ENCODE measurements at places on chromosomes 2 and 18. TPM values are rescaled to one million over a fixed set of nuclear protein-coding genes. Genes with fewer than 3 reads are reported as not detected.

The INHBB gene
- not detected for total RNA-seq

The MAP3K19 gene
- not detected for total RNA-seq

The NEU2 gene
- total RNA-seq, result not detected

The MRO gene
- total RNA-seq, result not detected

The HOXD11 gene
- not detected for total RNA-seq

The HNRNPA3 gene
- total RNA-seq, result 202 TPM

The MYO1B gene
- 0.43 TPM for total RNA-seq

GRCh38 chr2:195521589-195521988 lies 135.4 kb upstream of the SLC39A10 start:
- DNase-seq, result no peak

- DNase-seq, result no peak
These were observed 288.4 kb downstream of the PIEZO2 start for GRCh38 chr18:10860928-10861327.

GRCh38 chr2:45469314-45470099 lies 141.6 kb downstream of the SRBD1 start:
- no peak for DNase-seq

DNA sequence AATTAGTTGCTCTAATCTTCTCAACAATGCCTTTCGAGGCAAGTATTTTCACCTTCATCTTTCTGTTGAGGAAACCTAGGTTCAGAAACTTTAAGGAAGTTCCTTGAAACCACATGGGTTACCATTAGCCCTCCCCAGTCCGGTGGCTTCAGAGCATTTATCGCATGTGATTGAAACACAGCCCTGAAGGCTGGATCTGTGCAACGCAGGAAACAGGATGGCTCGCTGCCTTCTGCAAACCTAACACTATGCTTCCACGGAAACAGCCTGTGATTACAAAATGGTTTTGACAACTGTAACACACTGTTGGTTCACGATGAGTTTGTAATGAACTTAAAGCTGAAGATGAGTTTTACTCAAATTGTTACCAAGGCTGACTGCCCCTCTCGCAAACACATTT lies 68.5 kb downstream of the EPB41L3 start:
- DNase-seq, result no peak

- DNase-seq, result no peak
These were observed 248.6 kb downstream of the NDUFA10 start for GRCh38 chr2:239776436-239777005.

GRCh38 chr18:69387186-69387585 lies 13.5 kb upstream of the DOK6 start:
- DNase-seq, result no peak

DNA sequence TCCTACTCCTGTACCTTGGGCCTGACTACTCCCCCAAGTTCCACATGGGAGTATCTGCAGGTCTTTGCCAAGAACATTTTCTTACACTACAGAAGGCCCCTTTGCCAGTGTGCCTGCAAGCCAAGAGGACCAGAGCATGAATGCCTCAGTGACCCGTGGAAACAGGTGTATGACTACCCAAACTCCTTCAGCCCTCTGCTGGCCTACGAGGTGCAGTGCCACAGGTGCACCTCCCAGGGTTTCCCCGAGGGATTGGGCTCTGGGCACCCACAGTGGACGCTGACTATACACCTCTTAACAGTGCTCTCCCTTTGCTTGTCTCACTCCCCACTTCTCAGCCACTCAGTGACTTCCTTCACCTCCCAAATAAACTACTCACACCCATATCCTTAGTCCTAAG lies 91.4 kb downstream of the COL6A3 start:
- no peak for DNase-seq

DNA sequence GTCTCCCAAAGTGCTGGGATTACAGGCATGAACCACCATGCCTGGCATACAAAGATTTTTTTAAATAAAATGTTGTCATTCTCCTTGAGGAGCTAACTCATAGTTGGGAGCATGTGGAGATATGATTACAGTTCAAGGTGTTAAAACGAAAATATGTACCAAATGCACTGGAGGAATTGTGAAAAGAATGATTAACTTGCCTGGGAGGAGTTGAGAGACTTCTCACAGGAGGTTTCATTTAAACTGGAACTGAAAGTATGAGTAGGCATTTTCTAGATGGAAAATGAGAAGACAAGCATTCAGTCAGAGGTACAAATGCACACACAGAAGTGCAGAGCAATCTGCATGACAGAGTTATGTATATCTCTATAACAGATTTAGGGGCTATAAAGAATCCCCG lies 126.6 kb upstream of the PDE1A start:
- DNase-seq, result no peak

- DNase-seq, result no peak
These were observed 390.2 kb upstream of the TNP1 start for GRCh38 chr2:217250013-217250524.

DNA sequence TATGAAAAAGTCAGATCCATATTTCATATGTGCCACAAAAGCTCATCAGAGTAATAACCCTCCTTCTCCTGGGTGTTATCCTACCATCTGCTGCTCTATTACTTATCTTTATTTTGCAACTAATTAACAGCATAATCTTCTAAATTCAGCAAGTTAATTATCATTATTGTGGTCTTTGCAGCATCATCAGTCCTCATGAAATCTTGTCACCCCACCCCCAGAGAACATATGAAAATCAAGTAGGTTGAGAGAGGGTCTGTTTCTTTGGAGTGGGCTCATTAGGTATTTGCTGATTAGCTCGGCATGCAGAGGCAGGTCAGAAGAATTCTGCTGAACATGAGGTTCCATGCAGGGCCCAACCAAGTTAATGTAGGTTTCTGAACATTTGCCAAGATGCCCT lies 64.8 kb downstream of the ATF2 start:
- DNase-seq, result no peak

- no peak for DNase-seq
These were observed 546.8 kb downstream of the TNS1 start for GRCh38 chr2:217456016-217456415.

GRCh38 chr18:68803356-68803755 lies 5.5 kb downstream of the CCDC102B start:
- DNase-seq, result no peak

DNA sequence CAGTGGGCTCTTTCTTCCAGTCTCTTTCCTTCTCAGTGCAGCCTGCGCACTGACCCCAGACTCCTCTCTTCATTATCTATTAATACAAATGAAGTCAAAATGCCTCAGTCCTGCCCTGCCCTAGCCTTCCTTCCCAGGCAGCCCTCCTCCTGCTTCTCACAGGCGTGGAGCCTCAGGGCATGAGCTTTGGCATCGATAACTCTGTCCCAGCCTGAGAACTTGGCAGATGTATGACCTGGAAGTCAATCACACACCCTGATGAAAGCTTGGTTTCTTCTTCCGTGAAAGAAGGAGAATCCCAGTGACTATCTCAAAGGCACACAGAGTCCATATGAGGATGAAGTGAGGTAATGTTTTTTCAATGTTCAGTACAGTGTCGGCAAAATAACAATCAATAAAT lies 600.7 kb upstream of the ID2 start:
- DNase-seq, result no peak

- DNase-seq, result no peak
These were observed 921.0 kb upstream of the SLC39A10 start for GRCh38 chr2:194735837-194736542.

- DNase-seq, result no peak
These were observed 37.8 kb upstream of the ITPRID2 start for GRCh38 chr2:181853696-181854095.

GRCh38 chr2:240189686-240190085 lies 49.2 kb upstream of the OTOS start:
- no peak for DNase-seq

DNA sequence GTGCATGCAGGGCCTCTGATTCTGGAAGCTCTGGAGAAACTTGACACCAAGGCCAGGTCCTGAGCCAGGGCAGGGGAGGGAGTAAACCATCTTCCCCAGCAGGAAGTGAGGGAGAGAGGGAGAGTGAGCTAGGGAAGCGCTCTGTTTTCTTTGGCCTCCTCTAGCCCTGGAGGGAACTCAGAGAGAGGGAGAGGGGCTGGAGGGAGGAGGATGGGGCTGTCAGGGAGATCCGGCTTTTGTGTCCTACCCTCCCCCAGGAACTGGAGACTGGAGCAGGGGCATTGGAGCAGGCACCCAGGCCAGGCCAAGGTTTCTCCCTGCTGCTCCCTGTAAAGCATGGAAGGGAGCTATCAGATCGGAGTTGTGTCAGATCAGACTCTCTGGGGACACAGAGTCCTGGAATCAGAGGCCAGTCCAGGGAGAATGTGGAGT lies 22.7 kb upstream of the PKDCC start:
- no peak for DNase-seq

DNA sequence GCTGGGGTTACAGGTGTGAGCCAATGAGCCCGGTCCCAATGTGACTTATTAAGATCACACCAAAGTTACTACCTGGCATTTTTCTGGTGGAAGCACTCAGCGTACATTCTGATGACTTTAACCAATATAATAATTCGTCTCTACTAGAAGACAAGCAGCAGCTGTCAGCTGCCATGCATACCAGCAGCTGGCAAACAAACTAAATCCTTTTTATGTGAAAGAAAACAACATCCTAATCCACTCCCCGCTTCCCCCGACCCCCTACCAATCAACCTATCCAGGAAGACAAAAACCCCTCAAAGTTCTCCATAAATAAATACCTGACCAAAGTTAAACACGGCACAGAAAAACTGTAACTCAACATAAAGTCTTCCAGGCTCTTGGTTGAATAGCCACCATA lies 42.1 kb downstream of the GPR155 start:
- no peak for DNase-seq

- DNase-seq, result no peak
These were observed 33.2 kb downstream of the ITGAV start for GRCh38 chr2:186623084-186623483.

- DNase-seq, result no peak
These were observed 66.3 kb downstream of the SP110 start for GRCh38 chr2:230153390-230153976.

DNA sequence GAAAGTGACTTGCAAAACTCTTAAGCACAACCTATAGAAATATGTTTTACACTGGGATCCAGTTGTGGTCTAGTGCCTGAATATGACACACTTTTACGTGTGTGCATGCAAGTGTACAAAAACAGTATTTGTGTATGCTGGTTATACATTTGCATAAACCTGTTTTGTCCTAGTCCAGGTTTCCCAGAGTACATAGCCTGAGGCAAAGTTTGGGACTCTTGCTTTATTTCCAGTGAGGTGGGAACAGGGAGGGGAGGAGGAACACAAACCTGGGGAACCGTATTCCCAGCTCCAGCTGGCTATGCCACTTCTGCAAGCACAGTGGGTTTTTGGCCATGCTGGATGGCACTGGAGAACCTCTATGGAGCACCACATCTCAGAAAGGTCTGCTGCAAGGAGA lies 481.1 kb upstream of the HS6ST1 start:
- no peak for DNase-seq

- DNase-seq, result no peak
These were observed 229.1 kb upstream of the FN1 start for GRCh38 chr2:215664847-215665525.

- no peak for DNase-seq
These were observed 28.7 kb downstream of the DNAH6 start for GRCh38 chr2:84545005-84545404.

GRCh38 chr18:55256929-55257289 lies 297.6 kb upstream of the CCDC68 start:
- no peak for DNase-seq

DNA sequence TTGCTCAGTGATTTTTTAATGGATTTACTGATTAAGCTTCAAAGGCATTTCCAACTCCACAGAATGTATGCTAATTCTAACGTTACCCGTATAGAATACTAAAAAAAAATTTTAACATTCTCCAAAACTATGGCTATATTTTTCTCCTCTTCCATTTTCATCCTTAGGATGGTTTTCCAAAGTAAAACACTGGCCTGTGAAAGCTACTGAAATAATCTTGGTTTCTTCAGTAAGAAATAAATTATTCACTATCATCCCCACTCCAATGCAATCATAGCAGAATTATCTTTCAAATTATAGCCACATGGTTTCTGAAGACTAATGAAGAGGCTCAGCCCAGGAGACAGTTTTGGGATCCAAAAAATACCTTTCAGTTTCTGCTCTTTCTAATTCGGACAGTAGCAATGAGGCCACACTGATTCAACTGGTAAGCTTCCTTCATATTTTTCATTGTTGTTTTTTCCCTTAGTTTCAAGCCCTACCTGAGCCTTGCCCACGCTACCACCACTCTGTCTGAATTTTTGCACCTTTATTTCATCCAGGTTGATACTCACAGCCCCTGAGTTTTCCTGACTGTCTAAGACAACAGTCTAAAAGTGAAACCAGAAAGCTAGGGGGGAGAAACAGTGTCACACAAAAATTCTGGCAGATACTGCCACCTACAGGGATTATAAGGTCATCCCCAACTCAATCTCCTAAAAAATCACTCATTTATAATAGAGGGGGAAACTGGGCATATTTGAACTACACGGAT lies 887.9 kb downstream of the NRXN1 start:
- no peak for DNase-seq

DNA sequence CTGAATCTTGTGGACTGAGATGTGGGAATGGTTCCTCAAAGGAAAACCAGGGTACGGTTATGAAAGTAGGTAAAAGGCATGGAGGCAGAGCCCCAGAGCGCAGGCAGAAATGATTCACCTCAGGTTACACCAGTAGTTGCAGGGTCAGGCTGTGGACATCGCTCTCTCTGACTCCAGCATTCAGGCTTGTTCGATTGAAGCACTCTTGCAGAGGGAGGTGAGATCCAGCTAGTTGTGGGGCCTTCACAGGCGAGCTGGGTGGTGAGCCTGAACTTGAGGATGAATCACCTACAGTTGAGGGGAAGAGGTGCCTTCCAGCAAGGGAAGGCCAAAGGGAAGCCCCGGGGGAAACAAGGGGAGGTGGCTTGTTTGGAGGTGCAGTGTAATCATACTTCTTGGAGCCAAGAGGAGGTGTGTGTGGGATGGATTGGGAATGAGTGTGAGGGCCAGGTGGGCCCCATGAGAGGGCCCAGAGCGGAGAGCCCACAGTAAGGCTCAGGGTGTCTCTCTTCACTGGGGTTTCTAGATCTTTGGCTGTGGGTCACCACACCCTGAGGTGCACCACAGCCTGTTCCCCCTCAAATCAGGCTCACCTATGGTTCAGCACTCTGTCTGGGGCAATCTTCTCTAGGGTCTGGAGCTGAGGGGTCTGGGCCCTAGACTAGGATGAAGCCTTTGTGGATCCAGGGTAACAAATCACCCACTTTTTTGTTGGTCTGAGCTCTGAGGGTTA lies 48.5 kb upstream of the MCFD2 start:
- DNase-seq, result no peak

DNA sequence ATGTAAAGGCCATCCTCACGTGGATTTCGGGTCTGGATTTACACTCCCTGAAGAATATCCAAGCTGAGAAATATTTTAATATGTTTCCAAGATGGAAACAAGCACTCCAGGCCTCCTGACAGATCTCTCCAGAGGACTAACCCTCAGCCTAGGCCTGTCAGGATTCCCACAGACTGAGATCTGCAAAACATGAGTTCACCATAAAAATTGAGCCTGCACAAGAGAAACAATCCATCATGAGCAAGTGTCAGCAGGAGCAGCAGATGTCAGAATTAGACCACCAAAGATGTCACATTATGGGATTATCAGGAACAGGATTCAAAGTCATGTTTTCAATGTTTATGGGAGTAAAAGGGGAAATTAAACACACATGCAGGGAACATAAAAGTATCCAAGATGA lies 191.3 kb downstream of the TFCP2L1 start:
- DNase-seq, result no peak
